ENCODE measurements at places on chromosomes 16 and 17.

DNA sequence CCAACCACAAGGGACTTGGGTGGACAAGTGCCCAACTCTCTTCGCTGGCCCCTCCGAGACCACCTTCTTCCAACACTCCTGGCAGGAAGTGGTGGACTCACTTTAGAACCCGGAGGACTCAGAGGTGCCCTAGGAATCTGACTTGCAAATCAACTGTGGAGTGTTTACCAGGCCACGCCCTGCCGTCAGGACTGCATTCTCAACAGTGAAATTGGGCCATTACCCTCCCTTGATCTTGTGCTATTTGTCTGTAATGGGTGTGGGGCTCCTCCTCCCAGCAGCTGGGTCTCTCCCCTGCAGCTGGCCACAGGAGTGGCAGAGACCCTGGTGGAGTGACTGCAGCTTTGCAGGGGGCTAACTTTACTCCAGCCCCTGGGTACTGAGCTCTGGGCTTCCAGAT, 212.2 kb upstream of the RPL38 start:
- DNase-seq: no peak

DNA sequence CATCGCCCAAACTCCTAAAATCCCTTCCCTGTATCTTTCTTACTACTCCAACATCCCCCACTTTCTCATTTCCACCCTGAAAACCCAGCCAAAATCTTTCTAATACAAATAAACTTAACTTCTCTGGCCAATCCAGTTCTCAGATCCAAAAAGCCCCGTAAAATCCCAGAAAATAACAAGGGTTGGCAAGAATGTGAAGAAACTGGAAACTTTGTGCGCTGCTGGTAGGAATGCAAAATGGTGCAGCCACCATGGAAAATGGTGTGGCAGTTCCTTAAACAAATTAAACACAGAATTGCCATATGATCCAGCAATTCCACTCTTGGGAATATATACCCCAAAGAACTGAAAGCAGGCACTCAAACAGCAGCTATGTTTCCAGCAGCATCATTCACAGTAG, 24.1 kb downstream of the LRRC75A start:
- DNase-seq: no peak

DNA sequence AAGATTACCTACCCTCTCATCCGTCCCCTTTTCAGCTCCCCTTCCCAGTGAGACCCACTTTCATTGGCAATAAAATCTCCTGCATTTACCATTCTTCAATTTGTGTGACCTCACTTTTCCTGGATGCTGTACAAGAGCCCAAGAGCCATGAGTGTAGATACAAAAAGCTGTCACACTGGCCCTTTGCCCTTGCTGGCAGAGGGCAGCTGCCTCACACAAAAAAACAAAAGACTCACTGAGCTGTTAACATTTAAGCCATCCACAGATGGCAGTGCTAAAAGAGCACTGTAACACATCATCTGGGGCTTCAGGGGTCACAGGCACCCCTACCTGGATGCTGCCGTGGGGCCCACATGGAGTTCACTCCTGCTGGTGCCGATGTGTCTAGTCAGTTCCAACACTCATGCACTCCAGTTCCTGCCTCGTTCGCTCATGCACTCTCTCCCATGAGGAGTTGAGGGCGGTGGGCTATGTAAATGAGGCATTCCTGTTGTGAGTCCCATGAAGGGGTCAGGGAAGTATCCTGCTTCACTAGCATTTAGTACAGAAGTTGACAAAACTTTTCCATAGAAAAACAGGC, 123.1 kb downstream of the CA10 start:
- no peak for DNase-seq

DNA sequence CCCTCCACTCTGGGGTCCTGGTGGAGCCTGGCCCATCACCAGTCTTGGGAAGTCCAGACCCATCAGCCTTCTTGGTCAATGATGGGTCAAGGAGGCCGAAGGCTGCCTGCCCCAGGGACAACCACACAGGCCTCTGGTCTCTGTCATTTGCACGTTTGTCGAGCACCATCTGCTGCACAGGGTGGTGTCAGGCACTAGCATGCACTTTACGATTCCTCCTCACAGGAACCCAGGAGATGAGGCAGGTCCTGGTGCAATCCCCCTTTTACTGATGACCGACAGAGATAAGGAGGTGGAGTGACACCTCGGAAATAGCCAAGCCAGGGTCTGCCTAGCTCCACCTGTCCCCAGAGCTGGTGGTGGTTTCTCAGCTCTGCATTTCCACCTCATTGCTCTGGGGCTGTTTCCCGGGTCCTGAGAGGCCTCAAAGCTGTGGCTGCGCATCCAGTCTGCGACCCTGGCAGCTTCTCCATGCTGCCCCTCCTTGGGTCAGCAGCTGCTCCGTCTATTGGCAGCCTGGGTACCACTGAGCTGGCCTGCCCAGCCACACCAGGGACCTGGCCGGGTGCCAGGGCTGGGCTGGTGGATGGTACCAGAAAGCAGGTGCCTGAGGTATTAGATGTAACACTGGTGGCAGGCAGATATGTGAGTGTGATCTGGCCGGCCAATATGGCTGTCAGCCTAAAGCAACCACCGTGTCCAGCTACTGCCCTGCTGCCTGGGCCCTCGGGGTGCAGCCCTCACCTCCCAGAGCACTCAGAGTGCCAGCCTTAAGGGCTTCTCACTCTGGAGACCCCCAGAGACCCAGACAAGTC, 10.0 kb downstream of the MMP15 start:
- DNase-seq: no peak

- no peak for DNase-seq
Observed at GRCh38 chr16:30622455-30623032, 12.4 kb upstream of the ZNF689 start.

GRCh38 chr17:65297384-65297783, 160.2 kb downstream of the RGS9 start:
- DNase-seq: no peak

- no peak for DNase-seq
Observed at GRCh38 chr16:86213437-86214205, 296.7 kb upstream of the FOXF1 start.

DNA sequence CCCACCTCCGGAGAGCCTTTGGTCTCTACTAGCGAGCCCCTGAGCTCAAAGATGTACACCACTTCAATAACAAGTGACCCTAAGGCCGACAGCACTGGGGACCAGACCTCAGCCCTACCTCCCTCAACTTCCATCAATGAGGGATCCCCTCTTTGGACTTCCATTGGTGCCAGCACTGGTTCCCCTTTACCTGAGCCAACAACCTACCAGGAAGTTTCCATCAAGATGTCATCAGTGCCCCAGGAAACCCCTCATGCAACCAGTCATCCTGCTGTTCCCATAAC, 702 bp downstream of the SPN start:
- DNase-seq: no peak

- DNase-seq: no peak
Observed at GRCh38 chr16:75653922-75654321, 6.3 kb downstream of the TERF2IP start.

GRCh38 chr16:50702725-50703124, 9.3 kb downstream of the NOD2 start:
- no peak for DNase-seq

Data from effector CD4-positive, alpha-beta T cell (primary cell).